Esophagus squamous epithelium (tissue), 5 donors: ENCODE measurements at places on chromosomes 5 and 9.

GRCh38 chr9:124502711-124503702, 4.2 kb downstream of the NR5A1 start:
- no peak for DNase-seq

- DNase-seq = no peak
Observed at GRCh38 chr5:132808448-132808847, 4.7 kb upstream of the SOWAHA start.

- no peak for DNase-seq
Observed at GRCh38 chr5:2464141-2464540, 287.3 kb downstream of the IRX2 start.

DNA sequence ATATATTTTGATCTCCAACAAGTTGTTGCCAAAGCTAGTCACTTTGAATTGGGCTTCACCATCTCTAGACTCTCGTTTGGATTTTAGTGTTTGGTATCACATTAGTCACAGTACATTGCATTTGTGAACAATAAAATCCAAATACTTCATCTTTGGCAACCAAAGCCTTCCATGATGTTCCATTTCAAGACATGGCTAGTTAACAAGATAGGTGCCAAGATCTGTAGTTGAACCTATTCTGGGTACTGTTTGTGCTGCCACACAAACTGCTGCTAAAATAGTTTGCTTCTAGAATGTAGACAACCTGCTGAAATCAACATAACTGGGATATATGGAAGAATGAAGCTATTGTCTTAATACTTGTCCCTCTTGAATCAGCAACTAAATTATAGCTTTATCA, 207.5 kb downstream of the LRRC70 start:
- no peak for DNase-seq

- no peak for DNase-seq
Observed at GRCh38 chr5:112772124-112772523, 34.4 kb downstream of the APC start.

- no peak for DNase-seq
Observed at GRCh38 chr5:154944716-154945115, 3.8 kb downstream of the MRPL22 start.

DNA sequence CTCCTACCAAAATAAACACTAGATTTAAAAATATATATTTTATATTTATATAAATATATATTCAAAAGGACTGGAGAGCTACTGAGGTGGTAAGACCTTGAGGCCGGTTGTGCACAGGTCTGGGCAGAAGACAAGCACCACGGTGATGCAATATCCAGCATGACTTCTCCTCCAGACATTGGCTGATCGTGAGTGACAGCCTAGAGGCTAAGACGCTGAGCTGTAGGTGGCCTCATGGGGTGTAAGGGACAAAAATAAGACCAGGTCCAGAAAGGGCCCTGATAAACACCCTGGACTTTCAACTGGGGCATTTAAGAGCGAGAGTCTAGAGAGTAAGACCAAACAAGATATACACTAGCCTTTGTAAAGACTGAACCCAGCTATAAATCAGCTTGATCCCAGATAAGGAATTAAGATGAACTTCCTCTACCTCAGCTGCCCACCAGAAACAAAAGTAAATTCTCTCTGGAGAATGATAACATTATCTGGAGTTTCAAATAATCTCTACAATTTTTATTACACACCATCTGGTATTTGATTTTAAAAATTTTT, 14.2 kb upstream of the C5orf47 start:
- DNase-seq = no peak

DNA sequence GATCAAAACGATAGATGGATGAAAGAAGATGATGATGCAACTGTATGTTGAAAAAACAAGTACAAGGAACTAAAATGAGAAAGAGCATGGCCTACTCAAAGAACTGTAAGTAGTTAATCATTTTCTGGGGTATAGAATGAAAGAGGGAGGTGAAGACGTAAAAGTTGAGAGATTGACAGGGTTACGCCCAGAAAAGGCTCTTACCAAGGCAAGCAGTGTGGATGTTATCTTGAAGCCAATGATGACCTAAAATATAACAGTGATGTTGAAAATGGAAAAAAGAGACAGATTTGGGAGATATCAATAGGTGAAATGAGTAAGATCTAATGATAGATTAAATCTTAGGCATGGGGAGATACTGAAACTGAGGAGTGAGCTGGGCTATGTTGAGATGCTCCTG, 80.4 kb upstream of the GNAQ start:
- no peak for DNase-seq

DNA sequence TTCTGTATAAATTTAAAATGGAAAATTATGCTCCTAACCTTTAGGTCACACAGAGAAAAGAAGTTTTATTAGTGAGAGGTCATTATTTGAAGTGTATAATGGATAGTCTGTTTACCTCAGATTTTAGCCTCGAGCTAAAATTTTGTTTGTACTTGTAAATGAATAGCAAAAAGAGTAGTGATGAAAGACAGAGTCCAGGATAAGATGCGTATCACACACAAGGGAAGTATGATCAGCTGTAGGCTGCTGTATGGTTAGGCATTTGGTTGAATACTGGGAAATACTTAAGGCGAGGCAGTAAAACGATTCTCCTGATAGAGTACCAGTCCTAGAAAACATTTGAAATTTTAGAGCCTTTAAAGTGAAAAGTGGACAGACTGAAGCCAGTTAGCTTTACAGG, 92.7 kb downstream of the FBXL7 start:
- DNase-seq = no peak

- DNase-seq = no peak
Observed at GRCh38 chr5:103910011-103910410, 347.4 kb upstream of the NUDT12 start.

DNA sequence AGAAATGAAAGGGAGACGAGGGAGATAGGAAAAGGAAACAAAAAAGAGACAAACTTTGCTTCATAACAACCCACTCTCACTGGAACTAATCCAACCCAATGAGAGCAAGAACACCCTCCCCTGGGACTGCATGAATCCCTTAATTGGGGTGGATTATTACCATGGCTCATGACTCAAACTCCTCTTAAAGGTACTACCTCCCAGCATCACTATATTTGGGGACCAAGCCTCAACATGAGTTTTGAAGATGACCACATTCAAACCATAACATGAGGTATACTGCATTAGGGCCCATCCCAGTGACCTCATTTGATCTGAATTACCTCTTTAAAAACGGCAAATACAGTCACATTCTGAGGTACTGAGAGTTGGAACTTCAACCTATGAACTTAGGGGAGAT, 8.0 kb downstream of the MTAP start:
- no peak for DNase-seq

DNA sequence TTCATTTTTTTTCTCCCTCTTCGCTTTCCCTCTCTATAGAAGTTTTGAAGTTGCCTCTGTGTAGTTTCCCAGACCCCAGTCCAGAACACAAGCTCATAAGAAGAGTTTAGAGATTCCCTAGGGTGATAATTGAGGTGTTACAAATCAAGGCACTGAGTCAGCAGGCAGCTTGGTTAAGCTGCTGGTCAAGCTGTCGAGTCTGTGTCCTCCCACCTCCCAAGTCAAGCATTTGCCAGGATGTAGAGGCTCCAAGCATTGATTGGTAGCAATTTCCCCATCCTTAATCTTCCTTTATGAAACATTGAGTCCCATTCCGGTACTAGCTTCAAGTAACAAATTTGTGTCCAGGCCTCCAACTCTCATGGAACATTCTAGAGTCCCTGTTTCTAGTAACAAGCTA, 47.5 kb upstream of the SLC1A1 start:
- DNase-seq = no peak

GRCh38 chr5:31194468-31194813, 955 bp downstream of the CDH6 start:
- DNase-seq = no peak

GRCh38 chr5:57420801-57421200, 61.8 kb downstream of the ACTBL2 start:
- DNase-seq = no peak
